GM12878 (cell line): ENCODE measurements at places on chromosomes 7 and 10. TPM values are rescaled to one million over a fixed set of nuclear protein-coding genes. Genes with fewer than 3 reads are reported as not detected.

PTN gene
- total RNA-seq: 0.16 TPM in 1 of 2 replicates, not detected in the other

- H3K27me3 ChIP-seq: no peaks in the 10 kb centered on the region
- no peak overlapping the region for H3K27ac ChIP-seq
- no peak overlapping the region for H3K4me3 ChIP-seq
- DNase-seq: no peak
Observed at GRCh38 chr10:119770928-119771327, 45.1 kb downstream of the INPP5F start.

DNA sequence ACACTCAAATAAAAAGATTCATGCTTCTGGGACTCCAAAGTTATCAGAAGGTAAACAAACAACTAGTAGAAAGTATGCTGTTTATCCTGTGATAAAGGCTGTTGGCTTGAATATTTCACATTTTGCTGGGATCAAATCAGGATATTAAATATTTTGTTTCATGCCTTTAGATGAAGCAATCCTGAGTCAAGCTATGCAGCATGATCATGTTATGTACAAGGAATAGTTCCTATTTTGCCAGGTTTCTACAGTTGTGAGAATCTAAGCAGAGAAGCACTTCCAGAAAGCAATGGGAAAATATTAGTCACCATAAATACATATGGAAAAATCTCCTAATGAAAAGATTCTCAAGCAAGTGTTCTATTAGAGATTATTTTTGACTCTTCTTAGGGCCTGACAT, 262.8 kb upstream of the PCDH15 start:
- H3K4me3 ChIP-seq: no peak overlapping the region
- H3K4me1 ChIP-seq: no peaks in the 10 kb centered on the region
- DNase-seq: no peak
- no peaks in the 10 kb centered on the region for H3K36me3 ChIP-seq

TFPI2 gene
- total RNA-seq: 0.28 TPM in 1 of 2 replicates, not detected in the other

CTNNA3 gene
- total RNA-seq: 0.13 and 0.43 TPM in 2 replicates

DNA sequence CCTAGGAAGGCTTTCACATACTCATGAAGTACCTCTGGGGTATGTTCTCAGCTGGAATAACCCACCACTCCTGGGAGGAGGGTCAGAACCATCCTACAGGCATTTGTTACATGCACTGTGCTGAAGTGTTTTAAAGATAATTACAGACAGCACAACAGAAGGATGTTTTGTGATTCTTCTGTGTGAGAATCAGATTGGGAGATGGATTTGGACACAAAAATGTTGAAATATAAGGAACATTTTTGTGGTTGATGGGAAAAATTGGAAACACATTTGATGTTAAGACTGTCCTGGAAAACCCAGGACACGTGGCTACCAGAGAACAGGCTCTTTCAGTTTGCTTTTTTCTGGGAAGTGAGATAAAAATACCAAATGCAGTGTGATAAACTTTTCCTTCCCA, 61.4 kb downstream of the BICC1 start:
- no peaks in the 10 kb centered on the region for H3K27me3 ChIP-seq
- H3K36me3 ChIP-seq: no peaks in the 10 kb centered on the region
- no peaks in the 10 kb centered on the region for H3K4me1 ChIP-seq

- no peak for DNase-seq
- no peaks in the 10 kb centered on the region for H3K36me3 ChIP-seq
- H3K27me3 ChIP-seq: no peaks in the 10 kb centered on the region
- H3K4me3 ChIP-seq: no peak overlapping the region
- no peak overlapping the region for H3K27ac ChIP-seq
Observed at GRCh38 chr7:141714571-141714970, 6.4 kb downstream of the WEE2 start.

OR2A7 gene
- total RNA-seq: 1.5 and 2.3 TPM in 2 replicates

GRCh38 chr10:53841483-53842145, 959.4 kb downstream of the PCDH15 start:
- H3K4me3 ChIP-seq: no peak overlapping the region
- no peaks in the 10 kb centered on the region for H3K4me1 ChIP-seq
- H3K27ac ChIP-seq: no peak overlapping the region
- no peaks in the 10 kb centered on the region for H3K36me3 ChIP-seq
- DNase-seq: no peak
- H3K27me3 ChIP-seq: no peaks in the 10 kb centered on the region

DNA sequence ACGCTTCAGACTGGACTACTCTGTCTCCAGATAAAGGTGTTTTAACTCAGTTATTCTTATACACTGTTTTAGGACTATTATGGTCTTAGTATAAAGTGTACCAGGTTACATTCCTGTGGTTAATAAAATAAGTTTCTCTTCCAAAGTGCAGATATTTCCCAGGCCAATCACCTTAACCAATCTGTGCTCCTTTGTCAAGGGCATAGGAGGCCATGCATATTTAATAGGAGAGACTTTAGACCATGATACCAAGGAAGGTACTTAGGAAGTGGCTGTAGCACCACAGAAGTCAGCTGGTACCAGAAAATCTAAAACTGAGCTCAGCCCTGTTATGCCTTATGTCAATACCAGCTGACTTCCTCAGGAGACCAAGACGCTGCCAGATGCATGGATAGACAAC, 226.5 kb upstream of the TMEM72 start:
- H3K4me3 ChIP-seq: no peak overlapping the region
- H3K36me3 ChIP-seq: no peaks in the 10 kb centered on the region
- H3K4me1 ChIP-seq: no peaks in the 10 kb centered on the region
- no peaks in the 10 kb centered on the region for H3K27me3 ChIP-seq
- no peak for DNase-seq

DNA sequence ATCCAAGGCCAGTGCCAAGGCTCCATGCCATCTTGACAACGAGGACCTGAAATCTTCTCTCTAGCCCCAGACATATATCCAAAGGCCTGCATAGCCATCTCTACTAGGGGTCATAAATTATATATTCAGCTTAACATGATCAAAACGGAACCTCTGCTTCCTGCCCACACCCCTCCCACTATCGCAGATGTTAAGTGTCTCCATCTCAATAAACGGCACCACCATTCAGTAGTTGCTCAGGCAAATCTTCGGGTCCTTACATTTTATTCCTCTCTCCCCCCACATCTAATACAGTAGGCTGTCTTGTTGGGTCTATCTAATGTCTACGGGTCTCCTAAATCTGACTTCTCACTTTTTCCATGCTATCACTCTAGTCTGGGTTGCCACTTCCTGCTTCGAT, 201.1 kb upstream of the PLXNA4 start:
- no peak overlapping the region for H3K4me3 ChIP-seq
- no peak overlapping the region for H3K27ac ChIP-seq
- H3K4me1 ChIP-seq: no peaks in the 10 kb centered on the region
- DNase-seq: no peak

GRCh38 chr10:95796504-95796903, 40.5 kb downstream of the ENTPD1 start:
- H3K27me3 ChIP-seq: no peaks in the 10 kb centered on the region
- DNase-seq: no peak
- H3K27ac ChIP-seq: no peak overlapping the region
- no peak overlapping the region for H3K4me3 ChIP-seq

SPDYE18 gene
- 0.74 TPM in 1 of 2 replicates, not detected in the other for total RNA-seq

DNA sequence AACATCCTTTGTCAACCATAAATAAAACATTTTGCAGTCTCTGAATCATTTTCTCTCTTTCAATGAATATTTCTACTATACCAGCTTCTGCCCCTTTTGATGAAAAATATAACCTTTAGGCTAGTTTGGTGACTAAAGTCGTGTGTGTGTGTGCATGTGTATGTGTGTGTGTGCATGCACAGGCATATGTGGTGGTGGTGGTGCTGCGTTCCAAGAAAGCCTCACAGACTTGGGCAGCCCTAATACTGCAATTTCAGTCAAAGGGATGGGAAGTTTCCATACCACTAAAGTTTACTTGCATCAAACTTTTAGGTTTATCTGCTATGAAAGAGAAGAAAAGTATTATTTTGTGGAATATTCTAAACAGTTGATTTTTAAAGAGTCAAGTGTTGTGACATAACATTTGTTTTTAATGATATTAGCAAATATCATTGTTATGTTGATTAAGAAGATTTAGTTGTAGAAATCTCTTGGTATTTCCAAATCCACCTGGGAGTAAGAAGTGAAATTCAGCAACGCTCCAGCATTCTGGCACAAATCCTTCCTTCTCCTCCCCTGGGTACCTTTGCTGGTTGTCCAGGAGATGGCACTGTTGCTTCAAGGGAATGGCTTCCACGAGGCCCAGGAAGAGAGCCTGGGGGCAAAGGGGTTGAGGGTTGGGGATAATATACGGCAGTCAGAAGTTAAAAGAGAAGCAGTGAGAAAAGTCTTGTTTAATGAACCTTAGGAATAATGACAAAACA, 41.5 kb downstream of the ASB4 start:
- no peak overlapping the region for H3K27ac ChIP-seq
- no peaks in the 10 kb centered on the region for H3K36me3 ChIP-seq
- no peak overlapping the region for H3K4me3 ChIP-seq
- H3K27me3 ChIP-seq: no peaks in the 10 kb centered on the region
- DNase-seq: no peak

GRCh38 chr10:51074238-51075028, at the start of gene PRKG1:
Gene PRKG1 (plus strand): TSS chr10:51074487.
- peaks cover 14% of the 10 kb centered on the region for H3K27me3 ChIP-seq
- no peaks in the 10 kb centered on the region for H3K36me3 ChIP-seq
- DNase-seq: no peak
- no peak within 1 kb of the TSS for H3K27ac ChIP-seq

STEAP1B gene
- not detected in 2 replicates for total RNA-seq

ZFAND2A gene
- total RNA-seq: 14.8 and 16.7 TPM in 2 replicates
